Astrocyte (in vitro differentiated cells and primary cell): ENCODE measurements at places on chromosomes 13 and 19. TPM values are rescaled to one million over a fixed set of nuclear protein-coding genes. Genes with fewer than 3 reads are reported as not detected.

- no peak for DNase-seq
Observed at GRCh38 chr13:114261328-114261965, 20.0 kb upstream of the UPF3A start.

GRCh38 chr13:51006067-51006845 is 96.7 kb downstream of the RNASEH2B start:
- no peak for DNase-seq

The KCTD4 gene
- 0.41 and 0.64 TPM in 2 replicates for total RNA-seq

- no peak for DNase-seq
Observed at GRCh38 chr13:20149762-20150161, 11.1 kb downstream of the GJA3 start.

The HTR2A gene
- total RNA-seq, result not detected in 2 replicates

DNA sequence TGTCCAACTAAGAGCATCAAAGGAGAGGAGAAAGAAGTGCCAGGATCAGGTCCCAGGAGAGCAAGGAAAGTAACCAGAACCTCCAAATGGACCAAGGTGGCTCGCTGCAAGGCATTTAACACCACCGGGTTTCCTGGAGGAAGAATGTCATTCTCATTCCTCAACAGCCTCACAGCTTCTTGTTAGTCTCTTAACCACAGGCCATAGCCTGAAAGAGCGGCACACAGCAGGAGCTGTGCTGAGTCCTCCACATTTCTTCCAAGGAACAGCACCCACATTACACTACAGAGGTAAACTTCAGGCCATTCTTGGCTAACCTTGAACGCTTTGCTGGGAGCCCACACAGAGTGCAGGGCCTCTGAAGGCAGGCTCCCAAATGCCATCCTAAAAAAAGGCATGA is 23.6 kb downstream of the DOCK9 start:
- no peak for DNase-seq

DNA sequence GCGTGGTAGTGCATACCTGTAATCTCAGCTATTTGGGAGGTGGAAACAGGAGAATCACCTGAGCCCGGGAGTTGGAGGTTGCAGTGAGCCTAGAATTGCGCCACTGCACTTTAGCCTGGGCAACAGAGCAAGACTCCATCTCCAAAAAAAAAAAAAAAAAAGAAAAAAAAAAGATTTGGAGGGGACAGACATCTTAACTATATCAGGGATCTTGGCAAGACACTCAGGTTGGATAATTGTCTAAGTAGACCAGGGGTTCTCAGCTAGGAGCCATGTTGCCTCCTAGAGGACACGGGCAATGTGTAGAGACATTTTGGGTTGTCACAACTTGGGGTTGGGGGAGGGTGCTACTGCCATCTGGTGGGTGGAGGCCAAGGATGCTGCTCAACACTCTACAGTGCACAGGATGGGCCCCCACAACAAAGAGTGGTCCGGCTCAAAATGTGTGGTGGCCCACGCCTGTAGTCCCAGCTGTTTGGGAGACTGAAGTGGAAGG is 1.9 kb upstream of the ZNF580 start:
- no peak for DNase-seq

DNA sequence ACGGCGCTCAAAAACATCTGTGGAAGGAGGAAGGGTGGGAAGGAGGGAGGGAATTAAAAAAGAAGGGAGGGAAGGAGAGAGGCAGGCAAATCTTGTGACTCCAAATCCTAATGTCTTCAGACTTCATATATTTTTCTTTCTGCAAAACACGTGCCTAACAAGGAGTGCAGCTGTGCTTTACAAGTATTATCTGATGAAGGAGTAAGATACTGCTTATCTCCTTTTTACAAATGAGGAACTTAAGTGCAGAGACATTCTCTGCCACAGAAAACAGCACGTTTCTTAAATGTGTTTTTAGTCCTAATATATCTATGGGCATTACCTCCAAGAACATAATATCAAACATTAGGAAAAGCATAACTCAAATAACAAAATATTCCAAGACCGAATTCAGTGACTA is 6.5 kb downstream of the FLT3 start:
- no peak for DNase-seq

- no peak for DNase-seq
Observed at GRCh38 chr13:67445436-67445835, 215.3 kb upstream of the PCDH9 start.

The C1QTNF9B gene
- not detected in 2 replicates for total RNA-seq

The ZNF91 gene
- total RNA-seq, result 44.8 and 52.4 TPM in 2 replicates

DNA sequence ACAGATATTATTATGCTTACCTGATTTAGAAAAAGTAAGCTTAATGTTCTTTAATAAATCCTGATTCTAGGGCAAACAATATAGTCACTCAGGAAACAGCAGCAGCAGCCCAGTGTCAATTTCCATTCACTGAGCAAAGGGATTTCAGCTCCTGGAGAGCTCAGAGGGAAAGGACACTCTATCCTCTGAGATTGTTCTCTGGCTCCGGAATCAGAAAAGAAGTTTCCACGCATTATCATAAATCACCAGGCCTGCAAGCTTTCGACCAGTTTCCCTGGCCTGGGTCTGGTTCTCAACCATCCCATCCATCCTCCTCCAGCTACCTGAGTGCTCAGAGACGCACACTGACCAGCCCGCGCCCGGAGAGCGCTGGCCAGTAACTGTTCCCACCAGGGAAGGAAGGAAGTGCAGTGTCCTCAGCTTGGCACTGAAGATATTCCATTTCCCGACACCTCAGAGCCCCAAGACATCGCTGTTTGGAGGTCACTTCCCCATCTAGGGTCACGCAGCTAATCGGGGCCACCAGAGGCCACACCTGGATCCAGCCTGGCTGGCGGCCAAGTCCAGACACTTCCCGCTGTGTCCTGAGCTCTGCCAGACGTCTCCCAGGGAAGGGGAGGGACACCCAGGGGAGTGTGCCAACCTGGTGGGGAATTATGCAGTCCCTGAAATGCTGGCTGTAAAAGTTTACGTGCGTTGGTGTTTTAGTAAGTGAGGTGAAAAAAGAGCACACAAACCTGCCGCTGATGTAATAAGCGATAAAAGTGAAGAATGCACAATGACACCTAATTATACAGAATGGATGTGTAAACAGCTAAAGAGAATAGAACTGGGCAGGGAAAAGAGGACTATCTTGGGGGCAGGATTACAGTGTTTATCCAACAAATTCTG is 29.1 kb downstream of the EPS15L1 start:
- no peak for DNase-seq

The GPC5 gene
- total RNA-seq, result 0.67 and 1.1 TPM in 2 replicates

- DNase-seq, result no peak
Observed at GRCh38 chr19:19274716-19275565, 1.8 kb upstream of the TM6SF2 start.

The BRME1 gene
- 0.68 and 0.91 TPM in 2 replicates for total RNA-seq

GRCh38 chr19:11293433-11294389 is 2.2 kb upstream of the TSPAN16 start:
- peak; percentile 76 for DNase-seq

The PIP5K1C gene
- total RNA-seq, result 42.0 and 44.2 TPM in 2 replicates

The KLK3 gene
- not detected in 2 replicates for total RNA-seq

The NRTN gene
- total RNA-seq, result 0.62 and 0.66 TPM in 2 replicates

- DNase-seq, result peak; percentile 46
Observed at GRCh38 chr13:44874886-44875630, 114.2 kb downstream of the NUFIP1 start.

DNA sequence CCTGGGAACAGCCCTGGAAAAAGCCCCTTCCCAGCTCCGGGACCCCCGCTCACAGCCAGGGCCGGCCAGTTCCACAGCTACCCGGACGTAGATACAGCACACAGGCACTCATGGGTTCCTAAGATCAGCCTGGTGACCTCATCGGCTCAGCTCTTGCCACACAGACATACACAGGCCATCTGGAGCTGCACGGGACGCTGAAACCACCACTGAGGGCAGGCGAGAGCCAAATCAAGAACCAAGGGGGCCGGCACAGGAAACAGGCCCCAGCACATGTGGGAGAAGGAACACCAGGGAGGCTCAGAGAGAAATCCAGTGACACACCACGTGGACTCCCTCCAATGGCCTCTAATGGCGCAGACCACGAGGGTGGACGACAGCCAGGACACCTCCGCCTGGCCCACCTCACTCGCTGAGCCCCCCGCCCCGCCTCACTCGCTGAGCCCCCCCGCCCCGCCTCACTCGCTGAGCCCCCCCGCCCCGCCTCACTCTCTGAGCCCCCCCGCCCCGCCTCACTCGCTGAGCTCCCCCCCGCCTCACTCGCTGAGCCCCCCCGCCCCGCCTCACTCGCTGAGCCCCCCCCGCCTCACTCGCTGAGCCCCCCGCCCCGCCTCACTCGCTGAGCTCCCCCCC is 69.7 kb upstream of the C13orf46 start:
- DNase-seq, result peak; percentile 86

- DNase-seq, result peak; percentile 10
Observed at GRCh38 chr13:45472171-45472705, 7.5 kb downstream of the COG3 start.

- no peak for DNase-seq
Observed at GRCh38 chr19:33722456-33723239, 74.0 kb upstream of the KCTD15 start.

GRCh38 chr19:1962674-1963073 is 21.7 kb downstream of the CSNK1G2 start:
- DNase-seq, result no peak

DNA sequence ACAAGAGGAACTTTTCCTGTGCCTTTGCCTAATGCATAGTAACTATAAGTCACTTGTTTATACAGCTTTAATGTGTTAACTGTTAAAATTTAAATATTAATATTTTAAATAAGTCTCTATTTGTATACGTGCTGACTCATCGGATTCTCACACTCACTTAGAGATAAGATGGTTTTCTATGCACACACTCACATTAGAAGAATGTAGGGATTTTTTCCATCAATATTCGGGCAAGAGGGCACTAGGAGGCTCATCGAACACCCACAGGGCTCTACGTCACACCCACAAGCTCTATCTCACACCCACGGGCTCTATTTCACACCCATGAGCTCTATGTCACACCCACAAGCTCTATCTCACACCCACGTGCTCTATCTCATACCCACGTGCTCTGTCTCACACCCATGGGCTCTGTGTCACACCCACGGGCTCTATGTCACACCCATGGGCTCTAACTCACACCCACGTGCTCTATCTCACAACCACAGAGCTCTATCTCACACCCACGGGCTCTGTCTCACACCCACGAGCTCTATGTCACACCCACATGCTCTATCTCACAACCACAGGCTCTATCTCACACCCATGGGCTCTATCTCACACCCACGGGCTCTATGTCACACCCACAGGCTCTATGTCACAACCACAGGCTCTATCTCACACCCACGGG is 73.4 kb downstream of the COL4A2 start:
- peak; percentile 95 for DNase-seq

DNA sequence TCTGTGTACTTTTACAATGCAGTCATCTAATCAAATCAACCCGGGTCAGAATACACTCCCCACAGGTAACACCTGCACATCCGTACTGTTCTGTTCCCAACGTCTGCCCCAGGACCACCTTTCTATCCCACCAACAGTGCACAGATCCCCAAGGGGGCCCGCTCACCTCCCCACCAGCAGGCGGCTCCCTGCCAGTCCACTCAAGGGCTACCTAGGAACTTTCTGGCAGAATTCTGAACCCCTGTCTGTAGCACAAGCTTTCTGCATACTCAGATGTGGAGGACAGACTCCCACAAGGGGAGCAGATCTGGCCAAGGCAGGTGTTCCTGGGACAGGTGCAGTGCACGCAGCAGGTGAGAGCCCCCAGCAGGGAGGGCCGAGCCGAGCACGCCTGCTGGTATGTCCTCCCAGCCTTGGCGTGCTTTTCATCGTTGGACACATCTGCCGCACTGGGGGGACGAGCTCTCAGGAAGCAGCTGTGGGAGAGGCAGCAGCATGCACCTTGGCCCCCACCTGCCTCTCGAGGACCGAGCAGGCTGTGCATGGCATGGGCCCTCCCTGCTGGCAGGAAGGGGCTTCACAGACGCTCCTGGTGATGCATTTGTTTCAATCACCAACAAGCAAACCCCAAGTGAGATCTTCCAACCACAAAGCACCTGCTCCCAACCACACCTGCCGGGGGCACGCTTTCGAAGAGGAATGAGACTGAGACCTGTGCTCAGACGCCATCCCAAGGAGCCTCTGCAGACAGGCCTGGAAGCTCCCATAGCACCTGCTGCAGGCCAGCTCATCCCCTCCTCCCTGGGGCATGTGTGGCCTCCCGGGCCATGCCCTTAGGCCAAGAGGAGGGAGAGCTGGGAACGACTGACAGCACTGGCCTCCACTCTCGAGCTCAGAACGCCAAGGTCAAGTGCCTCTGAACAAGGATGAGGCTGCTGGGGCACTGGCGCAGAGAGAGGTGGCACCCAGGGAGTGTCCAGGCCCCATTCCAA is 35.9 kb downstream of the RAB20 start:
- DNase-seq, result no peak

DNA sequence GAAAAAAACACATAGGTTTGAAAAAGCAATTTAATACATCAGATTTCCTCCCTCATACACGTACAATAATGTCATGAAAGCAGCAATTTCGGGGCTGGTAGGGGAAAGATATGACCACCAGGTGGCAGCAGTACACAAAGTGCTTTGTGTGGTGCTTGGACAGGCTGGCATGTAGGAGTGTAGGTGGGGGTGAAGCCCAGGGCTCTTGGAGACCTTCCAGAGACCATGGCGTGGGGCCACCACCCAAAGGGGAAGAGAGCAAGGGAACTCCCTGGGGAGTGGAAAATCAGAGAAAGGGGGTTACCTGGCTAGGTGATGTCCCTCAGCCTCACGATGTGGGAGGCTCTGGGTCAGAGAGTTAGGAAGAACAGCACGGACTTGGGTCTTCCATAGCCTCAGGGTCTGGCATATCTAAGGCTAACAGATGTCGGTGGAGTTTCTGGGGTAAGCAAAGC is 11.8 kb upstream of the CCNA1 start:
- peak; percentile 38 for DNase-seq

- DNase-seq, result no peak
Observed at GRCh38 chr19:45764945-45765701, 3.9 kb downstream of the SIX5 start.

DNA sequence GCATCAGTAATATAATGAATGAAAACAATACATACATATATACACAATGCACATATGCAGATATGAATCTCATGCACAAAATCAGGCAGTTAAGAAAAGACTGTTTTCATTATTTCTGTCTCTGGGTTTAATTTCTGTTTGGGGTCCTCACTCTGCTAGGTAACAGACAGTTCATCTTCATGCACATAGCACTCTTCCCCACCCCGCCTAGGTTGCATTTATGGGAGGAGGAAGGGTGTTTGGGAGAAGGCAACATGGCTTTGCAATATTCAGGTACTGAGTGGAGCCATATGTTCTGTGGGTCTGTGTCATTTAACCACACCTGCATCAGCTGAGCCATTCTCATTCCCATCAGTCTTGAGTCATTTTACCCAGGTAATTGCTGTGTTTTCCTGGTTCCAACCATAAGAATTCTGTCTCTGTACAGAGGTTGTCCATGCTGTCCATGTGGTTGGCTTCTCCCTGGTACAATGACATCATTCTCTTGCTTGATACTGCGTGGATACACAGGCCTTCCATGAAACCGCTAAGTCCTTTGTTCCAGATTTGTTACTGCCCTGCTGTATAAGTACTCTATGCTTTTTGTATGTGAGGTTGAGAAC is 45.3 kb downstream of the RFC3 start:
- no peak for DNase-seq

- no peak for DNase-seq
Observed at GRCh38 chr13:106804991-106805390, 237.1 kb upstream of the ARGLU1 start.
